ENCODE measurements at places on chromosomes 11 and 22.

GRCh38 chr22:46731246-46732040 is 6.6 kb downstream of the CERK start:
- DNase-seq = no peak

- no peak for DNase-seq
Observed at GRCh38 chr11:17613983-17614382, 66.9 kb downstream of the OTOG start.

DNA sequence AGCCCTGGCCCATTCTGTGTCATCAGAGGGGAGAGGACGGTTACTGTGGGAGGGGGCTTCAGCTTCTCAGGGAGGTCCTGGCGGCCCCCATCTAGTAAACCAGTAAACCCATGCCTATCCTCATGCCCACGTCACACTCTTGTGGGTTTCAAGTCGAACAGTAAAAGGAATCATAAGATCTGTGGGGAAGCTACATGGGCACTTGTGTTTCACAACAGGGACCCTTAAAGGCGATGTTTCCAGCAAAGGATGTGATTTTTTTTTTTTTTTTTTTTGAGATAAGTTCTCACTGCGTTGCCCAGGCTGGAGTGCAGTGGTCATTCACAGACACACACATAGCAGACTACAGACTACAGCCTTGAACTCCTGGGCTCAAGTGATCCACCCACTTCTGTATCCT is 9.2 kb upstream of the PARVG start:
- no peak for DNase-seq

DNA sequence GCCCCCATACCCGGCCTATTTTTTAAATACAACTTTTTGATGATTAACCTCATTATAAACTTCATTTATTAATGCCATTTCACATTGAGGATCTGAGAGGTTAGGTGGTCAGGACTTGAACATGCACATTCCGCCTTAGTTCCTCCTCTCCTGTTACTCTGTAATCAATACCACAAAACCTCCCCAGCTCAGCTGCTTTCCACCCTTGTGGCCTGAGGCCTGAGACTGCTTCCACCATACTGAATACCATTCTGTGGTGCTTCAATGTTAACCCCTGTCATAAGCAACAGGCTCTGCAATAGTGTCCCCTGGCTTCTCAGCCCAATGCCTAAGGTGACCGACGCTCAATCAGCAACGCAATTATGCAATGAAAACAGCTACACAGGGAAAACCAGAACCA is 405.4 kb downstream of the ETS1 start:
- DNase-seq = no peak

DNA sequence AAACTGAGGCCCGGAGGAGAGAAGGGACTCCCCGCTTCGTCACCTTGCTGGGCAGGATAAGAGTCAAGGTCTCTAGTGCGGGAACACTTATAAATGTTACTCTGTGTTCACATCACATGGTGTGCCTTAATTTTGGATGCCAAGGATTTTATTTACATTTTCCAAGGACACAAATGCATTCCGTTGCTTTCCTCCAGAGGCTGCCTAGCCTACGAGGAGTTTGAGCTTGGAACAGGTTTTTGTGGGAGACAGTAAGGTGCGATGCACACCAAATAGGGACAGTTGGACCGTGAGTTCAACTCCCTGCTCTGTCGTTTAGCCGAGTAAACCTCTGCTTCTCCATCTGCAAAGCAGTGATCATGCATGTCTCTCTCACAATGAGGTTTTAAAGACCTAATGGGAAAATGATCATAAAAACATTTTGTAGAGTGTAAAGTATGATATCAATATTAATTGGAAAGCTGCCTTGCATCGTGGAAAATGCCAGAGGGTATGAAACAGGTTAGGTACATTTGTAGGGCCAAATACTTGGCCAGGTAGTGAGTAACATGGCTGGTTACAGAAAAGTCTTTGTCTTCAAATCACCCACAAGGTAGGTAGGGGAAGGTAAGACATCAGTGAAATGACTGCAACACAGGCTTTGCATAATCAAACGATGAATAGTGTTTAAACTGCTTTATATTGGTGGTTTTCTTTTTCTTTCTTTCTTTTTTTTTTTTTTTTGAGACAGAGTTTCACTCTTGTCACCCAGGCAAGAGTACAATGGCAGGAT is 61.8 kb downstream of the ST3GAL4 start:
- DNase-seq = no peak
